NCI-H345 (cell line): ENCODE measurements at places on chromosomes 7 and 10.

GRCh38 chr7:99267481-99267840, 5.2 kb upstream of the MYH16 start:
- no peak for DNase-seq

DNA sequence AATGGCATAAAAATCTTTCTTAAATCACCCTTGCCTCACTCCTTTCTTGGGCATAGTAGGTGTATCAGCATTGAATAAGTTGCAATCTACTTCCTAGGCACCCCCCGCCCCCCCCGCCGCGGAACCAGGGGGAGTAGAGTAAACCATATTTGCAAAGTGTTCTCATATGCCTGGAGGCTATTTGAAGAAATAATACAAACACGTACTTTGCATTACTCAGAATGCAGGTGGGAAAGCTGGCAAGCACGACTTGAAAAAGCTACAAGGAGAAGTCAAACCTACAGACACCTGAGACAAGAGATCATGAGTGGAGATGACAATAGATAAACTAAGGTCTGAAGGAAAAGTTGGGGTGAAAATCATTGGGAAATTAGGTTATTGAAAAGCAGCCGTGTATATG, 65.6 kb downstream of the POM121L12 start:
- DNase-seq: no peak

DNA sequence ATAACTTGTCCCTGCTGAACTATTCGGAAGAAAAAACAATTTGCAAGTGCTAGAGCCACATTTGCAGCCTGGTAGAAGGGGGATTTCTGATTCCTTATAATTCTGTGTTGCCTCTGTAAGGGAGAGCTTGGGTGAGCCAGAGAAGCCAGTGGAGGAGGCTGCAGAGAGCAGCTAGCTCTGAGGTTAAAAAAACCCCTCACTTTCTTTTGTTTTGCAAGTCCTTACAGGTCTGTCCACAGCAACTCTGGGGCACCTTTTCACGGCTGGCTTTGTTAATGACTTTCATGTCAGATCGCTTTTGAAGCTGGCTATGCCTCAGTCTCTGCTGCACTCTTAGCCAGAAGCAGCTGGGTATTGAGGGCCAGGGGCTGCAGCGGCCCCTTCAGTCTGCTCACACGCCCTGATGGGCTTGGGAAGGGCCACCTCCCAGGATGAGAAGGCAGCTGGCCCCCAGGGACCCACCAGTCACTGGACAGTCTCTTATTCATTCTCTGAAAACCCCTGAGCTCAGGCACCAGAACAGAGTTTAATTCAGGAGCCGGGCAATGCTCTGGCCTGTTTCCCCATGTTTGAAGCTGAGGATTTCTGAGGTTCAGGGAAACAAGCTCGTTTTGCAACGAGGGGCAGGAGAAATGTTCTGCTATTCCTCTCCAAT, 30.9 kb downstream of the TRIM8 start:
- DNase-seq: no peak

DNA sequence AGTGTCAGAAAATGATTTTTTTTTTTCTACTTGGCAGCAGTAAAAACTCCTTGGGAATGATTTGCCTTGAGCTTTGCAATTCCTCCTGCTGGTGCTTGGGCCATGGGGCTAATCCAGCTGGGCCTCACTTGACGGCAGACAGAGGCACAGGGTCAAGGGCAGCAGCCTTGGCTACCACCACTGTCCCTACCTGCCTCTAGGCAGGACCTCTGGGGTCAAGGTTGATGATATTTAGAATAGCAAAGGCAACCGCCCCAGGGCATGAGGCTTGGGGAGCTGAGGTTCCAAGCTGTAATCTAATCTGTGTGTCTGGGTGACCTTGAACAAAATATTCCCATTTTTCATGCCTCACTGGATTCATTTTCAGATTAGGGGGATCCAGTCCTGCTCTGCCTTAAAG, 327.4 kb downstream of the PLXNA4 start:
- no peak for DNase-seq

GRCh38 chr7:106039486-106040060, 72.5 kb downstream of the SYPL1 start:
- no peak for DNase-seq

- DNase-seq: peak; percentile 27
Measured at GRCh38 chr7:50276483-50276882, 28.0 kb upstream of the IKZF1 start.

DNA sequence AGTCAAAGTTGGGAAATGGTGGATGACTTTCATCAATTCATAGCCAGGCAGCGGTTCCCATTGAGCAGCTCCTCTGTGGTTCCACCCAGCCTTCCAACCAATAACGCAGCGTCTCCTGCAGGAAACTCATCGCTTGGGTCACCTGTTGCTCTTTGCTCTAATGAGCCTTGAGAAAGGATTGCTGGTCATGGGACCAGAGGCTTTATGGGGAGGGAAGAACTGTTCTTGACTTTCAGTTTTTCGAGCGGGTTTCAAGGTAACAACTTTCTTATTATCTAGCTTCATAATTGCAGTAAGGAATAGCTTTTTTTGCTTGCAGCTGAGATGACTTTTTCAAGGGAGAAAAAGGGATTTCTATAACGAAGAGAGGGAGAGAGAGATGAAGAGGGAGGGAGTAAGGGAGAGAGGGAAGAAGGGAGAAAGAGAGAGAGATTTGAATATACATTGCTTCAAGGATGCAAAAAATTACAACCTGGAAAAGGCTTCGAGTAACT, 405 bp upstream of the ENTPD1 start:
- DNase-seq: no peak

DNA sequence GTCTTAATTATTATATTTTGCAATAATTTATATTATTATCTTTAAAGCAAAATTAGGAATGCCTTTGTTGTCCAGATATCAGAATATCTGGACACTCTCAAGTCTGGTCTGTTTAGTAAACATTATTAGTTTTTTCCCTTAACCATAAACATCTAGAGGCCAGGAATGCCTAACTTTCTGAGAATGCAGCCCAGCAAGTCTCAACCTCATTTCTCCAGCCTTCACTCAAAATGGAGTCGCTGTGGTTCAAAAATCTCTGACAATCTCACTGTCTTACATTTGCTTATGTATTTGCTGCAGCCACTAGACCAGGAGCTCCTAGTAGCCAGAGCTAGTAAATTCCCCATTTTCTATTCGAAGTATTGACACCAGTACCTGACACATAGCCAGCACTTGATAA, 49.7 kb upstream of the INHBA start:
- DNase-seq: no peak

DNA sequence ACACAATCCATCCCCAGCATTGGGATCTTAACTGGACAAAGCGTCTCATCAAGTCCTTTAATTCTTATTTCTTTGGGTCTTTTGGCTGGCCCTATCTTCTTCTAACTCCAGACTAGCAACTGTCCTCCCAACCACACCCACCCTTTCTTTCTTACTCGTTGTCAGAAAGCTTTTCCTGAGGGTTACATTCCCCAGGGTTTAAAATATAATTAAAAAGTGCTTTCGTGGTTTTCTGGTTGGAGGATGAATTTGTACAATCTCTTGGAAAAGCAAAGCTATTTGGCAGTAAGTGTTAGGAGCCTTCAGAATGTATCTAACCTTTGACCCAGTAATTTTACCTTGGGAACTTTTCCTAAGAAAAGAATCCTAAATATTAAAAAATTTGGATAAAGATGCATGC, 10.4 kb upstream of the ITGB8 start:
- no peak for DNase-seq

GRCh38 chr10:98266647-98267046, 1.3 kb downstream of the LOXL4 start:
- no peak for DNase-seq

DNA sequence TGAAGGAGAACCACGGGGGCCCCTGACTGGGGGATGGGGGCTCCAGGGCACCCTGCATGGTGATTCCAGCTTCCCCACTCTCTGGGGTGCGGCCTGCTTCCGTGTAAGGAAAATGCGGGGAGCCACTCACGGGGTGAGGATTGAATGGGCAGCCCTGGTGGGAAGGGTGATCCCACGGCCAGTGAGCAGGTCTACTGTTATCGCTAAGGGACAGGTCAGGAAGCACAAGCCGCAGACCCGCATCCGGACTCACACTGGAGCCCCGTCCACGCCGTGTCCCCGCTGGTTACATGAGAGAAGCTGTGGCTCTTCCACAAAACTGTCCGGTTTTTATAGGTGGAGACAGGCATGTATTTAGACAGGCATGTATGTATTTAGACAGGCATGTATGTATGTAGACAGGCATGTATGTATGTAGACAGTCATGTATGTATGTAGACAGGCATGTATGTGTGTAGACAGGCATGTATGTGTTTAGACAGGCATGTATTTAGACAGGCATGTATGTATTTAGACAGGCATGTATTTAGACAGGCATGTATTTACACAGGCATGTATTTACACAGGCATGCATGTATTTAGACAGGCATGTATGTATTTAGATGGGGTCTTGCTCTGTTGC, 5.7 kb downstream of the PSMG3 start:
- no peak for DNase-seq

DNA sequence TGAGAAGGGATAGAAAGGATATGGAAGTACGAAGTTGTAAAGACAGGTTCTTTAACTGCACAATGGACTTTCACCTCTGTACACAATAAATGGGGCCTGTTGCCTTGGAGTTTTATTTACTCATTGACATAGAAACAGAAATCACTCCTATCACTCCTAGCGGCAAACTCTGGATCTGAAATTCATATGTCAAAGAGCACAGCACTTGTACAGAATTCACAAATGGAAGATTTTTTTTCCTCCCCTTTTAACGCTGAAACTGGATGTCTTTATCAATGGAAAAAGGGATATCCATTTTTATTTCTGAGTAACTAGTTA, 18.2 kb downstream of the NT5C3A start:
- DNase-seq: no peak

- no peak for DNase-seq
Measured at GRCh38 chr10:57627642-57628178, 640.0 kb downstream of the IPMK start.

- no peak for DNase-seq
Measured at GRCh38 chr7:2118056-2118455, 114.7 kb downstream of the MAD1L1 start.

DNA sequence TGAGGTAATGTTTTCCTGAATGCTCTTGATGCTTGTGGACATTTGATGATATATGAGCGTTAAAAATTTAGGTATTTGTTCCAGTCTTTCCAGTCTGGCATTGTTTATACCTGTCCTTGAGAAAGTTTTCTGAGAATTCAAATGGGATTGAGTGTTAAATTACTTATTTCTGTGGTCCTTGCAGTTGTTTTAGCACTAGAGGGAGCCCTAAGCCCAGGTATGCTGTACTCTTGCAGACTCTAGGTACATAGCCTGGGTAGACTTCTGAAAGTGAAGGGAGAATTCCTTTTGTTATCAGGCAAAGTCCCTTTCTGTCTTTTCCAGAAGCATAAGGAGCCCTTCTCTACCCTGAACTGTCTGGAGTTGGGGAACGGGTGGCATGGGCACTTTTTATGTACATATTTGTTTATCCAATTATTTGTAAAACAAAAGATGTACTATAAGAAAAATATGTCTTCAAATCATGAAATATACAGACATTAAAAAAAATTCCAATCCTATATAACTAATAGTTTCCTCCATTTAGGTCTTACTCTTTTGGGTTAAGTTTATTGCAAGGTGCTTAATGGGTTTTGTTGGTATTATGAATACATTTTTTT, 262.1 kb downstream of the ATRNL1 start:
- peak; percentile 56 for DNase-seq
